ENCODE measurements at places on chromosomes 5 and 9. TPM values are rescaled to one million over a fixed set of nuclear protein-coding genes. Genes with fewer than 3 reads are reported as not detected.

GRCh38 chr5:141349917-141350619 is at the start of gene PCDHGB1:
PCDHGB1 (plus strand) TSS chr5:141350099; CDS start chr5:141350261, 162 bp downstream.
- peak; percentile 21 for DNase-seq

- DNase-seq: peak; percentile 32
These were observed 55.6 kb downstream of the ARHGEF37 start for GRCh38 chr5:149636861-149637246.

GRCh38 chr5:58498340-58498942 is 7.2 kb downstream of the GAPT start:
- DNase-seq: peak; percentile 51

- DNase-seq: no peak
These were observed 204.5 kb downstream of the BRINP1 start for GRCh38 chr9:119164716-119165115.

AJM1 gene
- 3.3 TPM for total RNA-seq

SHISAL2B gene
- 0.55 TPM for total RNA-seq

GRCh38 chr5:135436951-135437418 is 10.2 kb downstream of the DCANP1 start:
- DNase-seq: no peak

GRCh38 chr9:130242270-130243014 is 23.1 kb upstream of the HMCN2 start:
- DNase-seq: no peak

INIP gene
- total RNA-seq: 37.7 TPM

PHAX gene
- 51.4 TPM for total RNA-seq

- DNase-seq: no peak
These were observed 2.8 kb upstream of the SMARCA2 start for GRCh38 chr9:2012347-2012746.

DDX4 gene
- total RNA-seq: not detected

GRCh38 chr9:128986671-128987070 is 39.2 kb downstream of the NUP188 start:
- no peak for DNase-seq

GRCh38 chr5:7088849-7089248 is 307.1 kb upstream of the ADCY2 start:
- no peak for DNase-seq

- DNase-seq: no peak
These were observed 542.1 kb upstream of the ARRDC3 start for GRCh38 chr5:91925249-91925648.

NMUR2 gene
- total RNA-seq: not detected

PCDHB14 gene
- total RNA-seq: 5.5 TPM
